ENCODE measurements at places on chromosomes 3 and 15. TPM values are rescaled to one million over a fixed set of nuclear protein-coding genes. Genes with fewer than 3 reads are reported as not detected.

TERC gene
- not detected for total RNA-seq

ARL6 gene
- total RNA-seq, result 3.5 TPM

KBTBD13 gene
- total RNA-seq, result 3.2 TPM

GHRL gene
- total RNA-seq, result not detected

GRM7 gene
- not detected for total RNA-seq

C2CD4A gene
- not detected for total RNA-seq

ARNT2 gene
- 10.0 TPM for total RNA-seq

MIX23 gene
- 18.1 TPM for total RNA-seq

PLA2G4E gene
- total RNA-seq, result 0.05 TPM

SAXO2 gene
- total RNA-seq, result 3.6 TPM

TMEM207 gene
- total RNA-seq, result not detected

MST1R gene
- 1.1 TPM for total RNA-seq

TUSC7 gene
- not detected for total RNA-seq

BFSP2 gene
- total RNA-seq, result not detected

GADL1 gene
- not detected for total RNA-seq

Data from heart left ventricle (tissue), 16 donors.